HFFc6 (cell line): ENCODE measurements at places on chromosomes 2 and 18.

DNA sequence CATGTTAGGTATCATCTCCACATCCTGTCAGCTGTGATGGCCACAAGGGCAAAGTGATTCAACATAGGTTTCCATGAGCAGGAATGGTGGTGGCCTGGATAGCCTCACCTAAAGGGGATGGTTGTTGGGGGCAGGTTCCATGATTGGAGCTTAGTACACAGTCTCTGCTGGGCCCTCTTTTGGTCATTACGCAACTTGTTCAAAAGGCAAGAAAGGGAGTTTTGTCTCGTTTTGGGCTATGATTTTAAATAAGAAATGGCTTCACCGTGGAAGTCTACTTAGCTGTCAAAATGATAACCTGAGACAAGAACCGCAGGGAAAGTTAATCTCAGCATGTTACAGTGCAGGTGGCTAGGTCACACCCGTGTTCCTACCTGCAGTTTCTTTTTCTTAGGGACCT lies 13.1 kb upstream of the MC4R start:
- no peak for DNase-seq

- DNase-seq = no peak
Observed at GRCh38 chr2:72145289-72145657, 2.4 kb downstream of the CYP26B1 start.

- no peak for DNase-seq
Observed at GRCh38 chr2:86036669-86037138, 69.0 kb downstream of the POLR1A start.

GRCh38 chr18:56189615-56190014 lies 448.8 kb downstream of the TXNL1 start:
- no peak for DNase-seq

DNA sequence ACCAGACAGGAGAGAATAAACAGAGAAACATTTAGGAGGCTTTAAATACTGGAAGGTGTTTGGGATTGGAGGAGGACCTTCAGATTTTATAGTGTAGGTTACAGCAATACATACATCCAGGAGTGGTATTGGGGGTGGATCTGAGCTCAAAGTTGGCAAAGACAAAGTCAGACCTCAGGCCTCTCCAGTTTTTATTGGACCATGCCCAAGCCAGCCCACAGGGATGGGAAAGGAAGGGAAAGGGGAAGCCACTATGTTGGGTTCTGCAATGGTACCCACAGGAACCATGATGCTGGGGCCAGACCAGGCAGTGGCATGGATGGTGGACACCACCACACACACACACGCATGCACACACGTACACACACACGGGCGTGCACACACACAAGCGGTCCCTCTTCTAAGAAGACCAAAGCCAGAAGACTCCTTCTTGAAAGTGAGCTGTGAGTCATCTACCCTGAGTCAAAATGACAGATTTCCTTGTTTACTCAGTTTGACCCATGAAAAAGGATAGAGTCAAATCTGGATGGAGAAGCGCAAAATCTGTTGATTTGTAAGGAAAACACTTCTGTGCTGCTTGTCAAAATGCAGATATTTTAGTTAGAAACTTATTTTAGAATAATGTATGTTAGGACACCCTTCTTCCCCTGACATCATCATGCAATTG lies 87.9 kb downstream of the TRABD2A start:
- no peak for DNase-seq

DNA sequence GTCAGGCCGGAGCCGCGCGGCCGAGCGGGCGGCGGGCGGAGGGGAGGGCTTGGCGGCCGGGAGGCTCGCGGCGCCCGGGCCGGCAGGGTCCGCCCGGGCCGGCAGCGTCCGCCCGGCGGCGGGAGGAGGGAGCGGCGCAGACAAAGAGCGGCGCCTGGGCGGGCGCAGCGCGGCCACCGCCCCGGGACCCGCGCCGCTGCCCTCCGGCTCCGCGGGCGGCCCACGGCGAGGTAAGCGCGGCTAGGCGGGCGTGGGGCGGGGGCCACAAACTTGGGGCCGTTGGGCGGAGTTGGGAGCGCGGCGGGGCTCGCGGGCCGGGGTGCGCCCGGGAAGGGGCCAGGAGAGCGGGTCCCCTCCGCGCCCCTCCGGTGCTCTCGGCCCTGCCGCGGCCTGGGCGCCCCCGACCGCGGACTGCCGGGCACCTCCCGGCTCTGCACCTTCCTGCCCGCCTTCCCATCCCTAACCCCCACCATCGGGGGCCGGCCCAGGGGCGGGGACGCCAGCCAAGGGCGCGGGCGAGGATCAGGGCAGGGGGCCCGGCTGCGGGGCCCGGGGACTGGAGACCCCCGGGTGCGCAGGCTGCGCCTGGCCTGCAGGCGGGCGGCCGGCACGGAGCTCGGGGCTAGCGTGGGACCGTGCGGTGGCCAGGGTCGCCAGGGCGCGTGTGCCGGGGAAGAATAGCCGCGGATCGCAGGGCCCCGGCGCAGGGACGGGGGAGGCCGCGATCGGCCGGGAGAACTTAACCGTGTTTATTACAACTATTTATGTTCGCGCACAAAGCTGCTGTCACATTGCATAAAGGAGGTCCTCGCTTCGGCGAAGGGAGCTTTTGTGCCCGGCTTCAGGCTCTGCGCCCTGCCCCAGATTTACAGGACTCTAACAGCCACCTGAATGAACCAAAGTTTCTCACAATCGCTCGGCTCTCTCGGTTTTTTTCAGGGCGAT lies at the start of gene NCK2:
TSS of gene NCK2 (plus strand) at position 4 of the 945 bp plus-strand sequence. CDS start 110,152 bp downstream, outside the sequence.
- no peak for DNase-seq

DNA sequence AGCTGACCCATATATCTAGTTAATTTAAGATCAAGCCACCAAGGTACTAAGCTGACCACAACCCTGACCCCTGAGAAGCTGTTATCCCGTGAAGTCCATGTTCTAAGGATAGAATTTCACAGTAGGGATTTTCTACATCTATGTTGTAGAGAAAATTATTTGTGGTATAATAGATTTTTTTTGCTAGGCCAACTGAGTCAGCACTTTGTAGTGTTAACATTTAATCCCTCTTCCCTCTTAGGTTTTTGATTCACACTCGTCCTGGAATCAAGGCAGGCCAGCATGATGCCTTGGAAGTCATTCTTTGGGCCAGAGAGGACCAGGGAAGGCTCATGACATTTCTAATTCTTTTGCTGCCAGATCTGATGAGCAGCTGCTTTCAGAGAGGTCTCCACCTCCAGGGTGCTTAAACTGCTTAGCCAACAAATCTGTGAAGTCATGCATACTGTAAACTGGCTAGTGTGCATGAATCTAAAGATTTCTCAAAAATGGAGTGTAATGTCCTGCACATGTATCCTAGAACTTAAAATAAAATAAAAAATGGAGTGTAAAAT lies 102.5 kb downstream of the RBM43 start:
- no peak for DNase-seq

DNA sequence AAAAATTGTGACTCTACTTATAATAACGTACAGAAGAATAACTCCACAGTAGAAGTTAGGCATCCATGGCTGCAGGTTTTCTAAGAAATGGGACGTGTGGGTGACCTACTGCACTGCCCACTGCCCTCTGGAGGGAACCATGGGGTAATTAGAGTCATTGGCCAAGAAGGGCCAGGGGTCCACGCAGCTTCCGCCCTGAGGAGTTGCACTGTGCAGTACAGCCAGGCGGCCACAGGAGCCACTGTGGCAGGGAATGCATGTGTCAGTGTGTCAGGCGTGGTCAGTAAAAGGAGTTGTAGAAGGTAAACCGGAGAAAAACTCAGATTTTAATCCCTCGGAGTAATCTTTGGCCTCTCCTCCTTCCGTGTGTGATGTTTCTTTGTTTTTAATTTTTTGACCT lies 24.8 kb downstream of the NCK2 start:
- no peak for DNase-seq

- no peak for DNase-seq
Observed at GRCh38 chr18:58806826-58807714, 57.6 kb upstream of the ZNF532 start.

DNA sequence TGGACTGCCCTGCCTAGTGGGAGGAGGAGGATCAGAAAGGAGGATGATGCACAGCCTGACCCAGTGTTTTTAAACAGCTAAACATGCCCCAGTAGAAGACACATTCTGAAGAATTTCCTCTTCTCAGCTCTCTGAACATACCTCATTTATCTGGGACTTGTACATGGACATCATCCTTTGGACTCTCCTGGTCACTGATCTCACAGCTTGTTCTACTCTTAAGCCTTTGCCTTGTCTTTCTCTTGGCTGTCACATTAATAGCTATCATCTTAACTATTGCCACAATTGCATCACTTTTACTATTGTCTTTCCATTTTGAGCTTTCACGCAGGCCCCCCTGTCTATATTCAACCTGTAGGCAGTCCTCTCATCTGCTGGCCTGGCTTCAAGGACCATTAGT lies 42.0 kb upstream of the PGAP1 start:
- DNase-seq = no peak

- peak; percentile 70 for DNase-seq
Observed at GRCh38 chr2:199985625-199986207, 30.3 kb downstream of the MAIP1 start.

DNA sequence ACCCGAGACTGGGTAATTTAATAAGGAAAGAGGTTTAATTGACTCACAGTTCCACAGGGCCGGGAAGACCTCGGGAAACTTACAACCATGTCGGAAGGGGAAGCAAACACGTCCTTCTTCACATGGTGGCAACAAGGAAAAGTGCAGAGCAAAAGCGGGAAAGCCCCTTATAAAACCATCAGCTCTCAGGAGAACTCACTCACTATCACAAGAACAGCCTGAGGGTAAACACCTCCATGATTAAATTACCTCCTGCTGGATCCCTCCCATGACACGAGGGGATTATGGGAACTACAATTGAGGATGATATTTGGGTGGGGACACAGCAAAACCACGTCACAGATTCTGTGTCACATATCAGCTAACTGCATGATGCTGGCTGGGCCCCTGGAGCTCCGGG lies 11.4 kb downstream of the TCF23 start:
- no peak for DNase-seq

DNA sequence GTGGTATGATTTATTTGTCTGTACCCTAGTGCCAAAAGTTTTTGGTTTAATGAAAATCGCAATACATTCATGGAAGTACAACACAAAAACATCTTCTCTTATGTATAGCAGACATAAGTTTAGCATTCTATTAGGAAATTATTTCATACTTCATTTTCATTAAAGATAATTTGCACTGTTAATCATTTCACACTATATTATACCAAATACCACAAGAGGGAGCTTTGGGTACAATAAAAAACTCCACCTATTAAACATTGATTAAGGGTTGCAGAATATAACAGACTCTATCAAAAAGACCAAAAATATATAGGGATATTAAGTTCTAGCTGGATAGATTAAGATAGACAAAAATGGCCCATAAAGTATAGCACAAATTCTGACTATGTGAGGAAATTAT lies 79.0 kb downstream of the SLC66A3 start:
- DNase-seq = no peak

- DNase-seq = peak; percentile 43
Observed at GRCh38 chr2:85601771-85602475, 575 bp downstream of the TMEM150A start.

DNA sequence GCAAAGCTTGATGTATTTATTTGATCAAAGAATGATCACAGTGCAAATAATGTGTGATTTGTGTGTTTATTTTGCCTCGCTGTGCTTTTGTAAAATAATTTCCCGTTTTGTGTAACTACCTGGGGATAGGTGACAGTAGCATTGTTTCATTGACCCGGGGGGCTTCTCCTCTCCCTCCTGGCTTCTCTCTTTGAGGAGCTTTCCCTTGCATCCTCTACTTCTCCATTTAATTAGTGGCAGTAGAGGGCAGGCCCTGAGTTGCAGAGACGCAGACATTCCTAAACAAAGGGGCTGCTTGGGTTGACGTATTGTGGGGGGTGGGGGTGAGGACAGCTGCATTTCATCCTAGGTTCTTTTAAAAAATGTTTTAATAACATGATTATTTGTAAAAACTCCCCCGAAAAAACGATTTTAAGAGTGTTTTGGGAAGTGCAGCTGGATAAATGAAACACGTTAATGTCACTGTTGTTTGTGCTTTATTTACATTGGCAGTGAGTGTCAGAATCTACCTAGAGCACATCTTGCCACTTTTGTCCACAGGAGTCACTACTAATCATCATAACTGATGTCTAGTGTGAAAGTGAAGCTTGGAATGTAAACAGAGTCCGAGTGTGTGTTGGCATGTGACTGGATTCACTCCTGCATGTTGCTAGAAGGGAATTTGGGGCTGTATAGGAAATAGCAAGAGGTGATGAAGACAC lies 2.2 kb downstream of the NEDD4L start:
- DNase-seq = no peak

DNA sequence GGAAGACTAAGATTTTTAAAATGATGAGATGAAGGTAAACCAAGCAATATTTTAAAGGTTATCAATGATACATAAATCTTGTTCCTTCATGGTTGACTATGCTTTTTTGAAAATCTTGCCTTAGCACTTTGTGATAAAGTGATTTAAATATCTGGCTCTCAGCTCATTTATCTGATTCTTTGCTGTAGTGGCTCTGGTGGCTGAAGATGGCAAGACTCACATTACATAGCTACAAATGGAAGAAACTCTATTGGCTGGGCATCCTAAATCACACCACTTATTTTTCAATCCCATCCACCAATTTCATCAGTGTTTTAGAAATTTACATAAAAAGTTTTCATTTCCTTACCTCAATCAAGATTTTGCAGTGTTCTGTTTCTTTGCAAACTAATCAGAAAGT lies 16.6 kb upstream of the APCDD1 start:
- no peak for DNase-seq

GRCh38 chr2:170923799-170924198 lies 5.3 kb upstream of the GORASP2 start:
- DNase-seq = no peak

DNA sequence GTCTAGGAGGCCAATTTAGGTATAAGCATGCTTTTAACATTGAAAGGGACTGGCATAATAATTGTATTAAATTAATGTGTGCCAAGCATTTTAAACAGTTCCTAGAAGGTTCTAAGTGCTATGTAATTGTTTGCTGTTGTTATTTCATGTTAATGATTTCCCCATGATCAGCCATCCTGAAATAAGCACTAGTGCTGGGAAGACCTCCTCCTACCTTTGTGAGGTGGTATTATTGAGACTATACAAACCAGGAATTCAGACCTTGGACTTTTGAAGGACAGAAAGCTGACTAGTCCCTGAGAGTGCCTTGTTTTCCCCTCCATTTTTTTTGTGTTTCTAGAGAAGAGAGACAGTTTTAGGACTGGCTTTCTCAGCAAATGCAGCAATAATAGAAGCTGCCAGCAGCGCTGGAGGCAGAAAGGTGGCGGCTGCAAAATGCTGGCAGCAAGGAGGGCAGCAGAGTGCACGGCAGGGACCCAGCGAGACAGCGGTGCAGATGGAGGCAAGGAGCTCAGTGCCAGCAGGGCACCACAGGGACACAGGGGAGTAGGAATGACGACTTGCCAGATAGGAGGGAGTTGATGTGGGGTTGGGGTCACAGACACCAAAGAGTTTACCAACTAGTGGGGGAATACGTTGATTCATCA lies 25.3 kb downstream of the NABP1 start:
- no peak for DNase-seq
